Stimulated activated naive CD4-positive, alpha-beta T cell treated with Interleukin-2 at 50 U/mL for 16 hours (primary cell): ENCODE measurements at places on chromosomes 12 and 14.

DNA sequence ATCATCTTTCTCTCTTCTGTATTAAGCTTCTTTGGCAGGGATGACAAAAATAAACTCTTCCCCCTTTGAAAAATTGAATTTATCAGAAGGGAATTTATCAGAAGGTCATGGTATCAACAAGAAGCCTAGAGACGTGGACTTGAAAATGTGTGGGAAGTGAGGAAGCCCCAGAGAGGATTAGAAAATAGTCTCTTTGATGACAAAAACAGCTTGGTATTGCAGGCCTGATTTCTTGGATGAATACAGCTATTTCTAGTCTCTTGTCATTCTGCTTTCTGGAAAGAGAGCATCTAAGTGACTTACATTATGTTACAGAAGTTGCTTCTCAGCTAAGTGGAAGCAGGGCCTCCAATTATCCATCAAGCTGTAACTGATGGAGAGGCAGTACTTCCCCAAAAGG, 111.1 kb downstream of the KITLG start:
- no peak for DNase-seq

- DNase-seq = no peak
Measured at GRCh38 chr14:80787876-80788275, 153.7 kb downstream of the CEP128 start.

- DNase-seq = no peak
Measured at GRCh38 chr14:35406506-35407305, 2.2 kb upstream of the NFKBIA start.

DNA sequence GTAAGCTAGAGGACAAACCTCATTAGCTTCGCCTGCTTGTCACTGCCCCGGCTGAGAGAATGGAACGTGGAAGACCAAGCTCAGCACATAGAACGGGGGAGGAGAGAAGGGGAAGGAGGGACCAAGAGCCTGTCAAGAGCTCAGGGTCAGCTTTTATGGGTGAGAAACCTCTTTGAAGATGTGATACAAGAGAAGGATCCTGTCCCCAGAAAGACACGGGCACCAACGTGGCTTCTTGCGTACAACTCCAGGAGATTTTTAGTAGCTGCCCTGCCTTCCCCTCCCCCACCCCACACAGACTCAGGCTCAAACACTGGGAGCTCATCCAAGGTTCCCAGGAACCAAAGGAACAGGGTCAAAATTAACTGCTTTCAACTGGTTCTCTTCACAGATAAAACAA, 34.7 kb downstream of the APPL2 start:
- no peak for DNase-seq
